IMR-90 (cell line): ENCODE measurements at places on chromosomes 1 and 21. TPM values are rescaled to one million over a fixed set of nuclear protein-coding genes. Genes with fewer than 3 reads are reported as not detected.

GRCh38 chr1:39959651-39960333, 4.8 kb downstream of the MFSD2A start:
- DNase-seq = no peak

- peak; percentile 84 for DNase-seq
Measured at GRCh38 chr1:19758227-19758830, 41.4 kb downstream of the TMCO4 start.

DNA sequence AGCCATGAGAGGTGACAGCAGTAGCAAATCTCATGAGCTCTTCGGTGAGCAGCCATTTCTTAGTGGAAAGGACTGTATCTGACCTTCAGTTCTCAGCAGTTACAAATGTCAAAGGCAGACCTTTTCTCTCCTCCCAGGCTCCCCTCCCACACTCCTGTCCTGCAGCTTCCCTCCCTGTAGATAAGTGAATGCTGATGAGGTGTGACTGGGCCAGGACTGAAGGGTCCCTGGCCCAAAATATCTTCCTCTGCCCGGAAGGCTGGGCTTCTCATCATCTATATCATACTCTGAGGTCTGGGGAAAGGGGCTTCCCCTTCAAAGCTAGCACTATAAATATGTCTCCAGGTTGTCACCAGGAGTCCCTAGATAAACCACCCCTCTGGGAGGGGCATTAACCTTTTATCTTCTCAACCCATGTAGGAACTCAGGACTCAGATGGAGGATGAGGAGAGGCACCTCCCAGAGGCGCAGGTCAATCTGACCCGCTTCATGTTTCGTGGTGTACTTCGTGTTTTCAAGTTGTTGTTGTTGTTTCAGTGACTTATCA, 3.6 kb upstream of the ADAMTSL4 start:
- no peak for DNase-seq

The RHD gene
- polyA plus RNA-seq = not detected in 2 replicates

The CHI3L1 gene
- 0.17 TPM in 1 of 2 replicates, not detected in the other for polyA plus RNA-seq

GRCh38 chr1:247491328-247491727, 33.4 kb upstream of the OR2B11 start:
- no peak for DNase-seq

DNA sequence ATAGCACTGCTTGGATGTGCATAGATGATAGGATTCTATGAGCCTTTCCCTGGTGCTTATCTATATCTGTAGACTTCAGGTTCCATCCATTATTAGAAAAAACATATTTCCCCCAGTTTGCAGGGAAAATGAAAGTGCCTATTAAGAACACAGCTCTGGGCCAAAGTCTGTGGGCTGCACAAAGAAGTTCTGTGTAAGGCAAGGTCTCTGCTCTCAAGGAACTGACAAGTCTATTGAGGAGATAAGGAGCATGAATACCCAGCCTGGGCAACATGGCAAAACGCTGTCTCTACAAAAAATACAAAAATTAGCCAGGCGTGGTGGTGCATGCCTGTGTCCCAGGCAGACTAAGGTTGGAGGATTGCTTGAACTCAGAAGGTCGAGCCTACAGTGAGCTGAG, 22.3 kb upstream of the SDE2 start:
- no peak for DNase-seq

GRCh38 chr1:154972213-154972516, 1.6 kb upstream of the SHC1 start:
- no peak for DNase-seq

- DNase-seq = no peak
Measured at GRCh38 chr1:23979387-23979880, 693 bp downstream of the SRSF10 start.
